Cerebellum (tissue), 4 donors: ENCODE measurements at places on chromosomes 11 and 22. TPM values are rescaled to one million over a fixed set of nuclear protein-coding genes. Genes with fewer than 3 reads are reported as not detected.

DNA sequence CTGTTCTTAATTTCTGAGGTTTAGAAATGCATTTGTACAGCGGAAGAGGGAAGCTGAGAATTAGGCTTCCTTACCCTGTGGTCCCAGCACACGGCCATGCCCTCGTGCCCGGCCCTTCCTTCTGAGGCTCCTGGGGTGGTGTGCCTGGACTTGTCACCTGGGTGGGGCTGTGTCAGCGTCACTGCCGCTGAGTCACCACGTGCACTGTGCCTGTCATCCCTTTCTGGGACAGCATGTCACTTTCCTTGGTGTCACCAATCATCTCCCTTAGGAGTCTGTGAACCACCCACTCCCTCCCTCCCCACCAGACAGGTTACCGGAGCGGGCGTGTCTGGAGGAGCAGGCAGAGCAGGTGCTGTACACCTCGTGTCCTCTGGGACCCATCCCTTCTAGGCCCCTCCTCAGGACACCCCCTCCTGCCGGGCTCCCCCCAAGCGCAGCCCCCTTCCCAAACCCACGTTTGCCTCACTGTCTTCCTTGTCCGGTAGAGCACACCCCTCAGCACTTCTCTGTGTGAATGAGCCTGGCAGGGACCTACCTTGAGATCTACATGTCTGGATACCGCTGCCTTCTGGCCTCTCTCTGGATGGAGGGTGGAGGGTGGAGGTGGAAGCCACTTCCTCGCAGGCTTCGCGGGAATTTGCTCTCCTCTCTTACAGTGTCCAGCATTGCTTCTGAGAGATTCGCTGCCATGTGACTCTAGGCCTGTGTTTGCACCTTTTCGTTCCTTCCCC lies 367.6 kb downstream of the TBC1D22A start:
- DNase-seq: no peak

- no peak for DNase-seq
Observed at GRCh38 chr11:105033781-105034180, 1.2 kb downstream of the CASP1 start.

DNA sequence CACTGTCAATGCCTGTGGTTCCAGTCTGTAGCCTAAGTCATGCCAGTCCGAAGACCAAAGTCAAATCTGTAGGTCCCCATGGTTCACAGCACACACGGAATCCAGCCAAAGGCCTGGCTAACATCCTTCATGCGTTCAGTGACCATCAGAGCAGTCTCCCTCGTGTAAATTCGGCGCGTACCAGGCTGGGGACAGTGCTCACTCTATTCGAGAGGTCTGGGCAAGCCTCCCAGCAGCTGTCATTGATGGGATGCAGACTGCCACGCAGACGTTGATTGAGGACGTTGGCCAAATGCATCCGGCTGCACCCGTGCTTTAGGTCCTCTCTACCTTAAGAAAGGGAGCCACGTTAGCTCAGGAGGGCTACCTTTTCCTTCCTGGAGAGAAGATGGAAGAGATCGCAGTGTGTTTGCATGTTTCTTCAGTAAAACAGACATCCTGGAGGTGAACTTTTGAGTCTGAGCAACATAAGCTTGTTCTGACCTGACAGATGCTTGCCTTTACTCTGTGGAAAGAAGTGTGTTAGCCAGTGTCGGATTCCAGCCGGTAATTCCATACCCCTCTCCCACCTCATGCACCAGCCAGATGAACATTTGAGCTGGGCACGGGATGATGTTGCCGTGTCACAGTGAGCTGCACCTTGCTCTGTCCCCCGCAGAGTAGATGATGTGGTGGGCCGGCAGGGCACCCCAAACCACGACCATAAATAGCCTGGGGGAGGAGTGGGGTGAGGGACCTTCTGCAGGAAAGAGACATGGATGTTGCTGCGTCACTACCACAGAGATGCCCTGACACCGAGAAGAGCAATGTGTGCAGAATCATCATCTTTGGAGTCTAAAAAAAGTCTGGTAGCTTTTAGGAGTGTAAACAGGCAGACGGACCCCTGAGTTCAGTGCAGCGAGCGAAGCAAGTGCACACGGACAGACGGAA lies 12.2 kb downstream of the CTTN start:
- no peak for DNase-seq

GRCh38 chr11:115616971-115617370 lies 112.8 kb upstream of the CADM1 start:
- no peak for DNase-seq

The MS4A7 gene
- total RNA-seq: 3.5 TPM
